ENCODE measurements at places on chromosomes 7 and 10. TPM values are rescaled to one million over a fixed set of nuclear protein-coding genes. Genes with fewer than 3 reads are reported as not detected.

DNA sequence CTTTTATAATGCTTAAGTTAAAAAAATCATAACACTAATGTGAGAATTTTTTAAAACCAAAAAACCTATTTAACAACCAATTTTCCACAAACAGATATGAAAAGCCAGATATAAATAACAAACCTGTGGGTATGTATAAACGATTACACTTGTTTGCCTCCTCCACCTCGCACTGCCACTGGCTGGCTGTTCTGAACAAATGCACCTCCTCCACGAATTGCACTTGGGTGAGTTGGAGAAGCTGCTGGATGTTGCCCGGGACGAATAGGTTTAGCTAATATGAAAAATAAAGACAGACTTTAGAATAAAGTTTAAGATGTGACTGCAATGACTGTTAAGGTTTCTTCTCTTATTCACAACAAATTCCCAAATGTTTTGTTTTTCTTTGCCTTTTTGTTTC is 40.8 kb downstream of the KIF5B start:
- DNase-seq, result no peak
- no peaks in the 10 kb centered on the region for H3K27me3 ChIP-seq
- H3K4me3 ChIP-seq, result no peak overlapping the region
- H3K27ac ChIP-seq, result peak overlapping the region; percentile 69
- H3K4me1 ChIP-seq, result no peaks in the 10 kb centered on the region

RTKN2 gene
- 4.7 TPM for total RNA-seq

KIAA1549 gene
- total RNA-seq, result 0.60 TPM

DNA sequence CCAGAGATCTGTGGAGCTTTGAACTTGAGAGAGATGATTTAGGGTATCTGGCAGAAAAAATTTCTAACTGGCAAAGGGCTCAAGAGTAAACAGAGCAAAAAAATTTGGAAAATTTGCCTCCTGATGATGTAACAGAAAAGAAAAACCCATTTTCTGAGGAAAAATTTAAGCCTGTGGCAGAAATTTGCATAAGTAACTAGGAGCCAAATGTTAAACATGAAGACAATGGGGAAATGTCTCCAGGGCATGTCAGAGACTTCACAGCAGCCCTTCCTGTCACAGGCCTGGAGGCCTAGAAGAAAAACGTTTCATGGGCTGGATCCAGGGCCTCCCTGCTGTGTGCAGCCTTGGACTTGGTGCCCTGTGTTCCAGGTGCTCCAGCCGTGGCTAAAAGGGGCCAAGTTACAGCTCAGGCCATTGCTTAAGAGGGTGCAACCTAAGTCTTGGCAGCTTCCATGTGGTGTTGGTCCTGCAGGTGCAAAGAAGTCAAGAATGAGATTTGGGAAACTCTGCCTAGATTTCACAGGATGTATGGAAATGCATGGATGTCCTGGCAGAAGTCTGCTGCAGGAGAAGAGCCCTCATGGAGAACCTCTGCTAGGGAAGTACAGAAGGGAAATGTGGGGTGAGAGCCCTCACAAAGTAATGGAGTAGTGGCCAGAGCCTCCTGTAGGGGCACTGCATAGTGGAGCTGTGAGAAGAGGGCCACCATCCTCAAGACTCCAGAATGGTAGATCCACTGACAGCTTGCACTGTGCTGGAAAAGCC is 8.1 kb downstream of the SEMA3D start:
- H3K4me1 ChIP-seq, result no peaks in the 10 kb centered on the region
- H3K27ac ChIP-seq, result no peak overlapping the region
- H3K36me3 ChIP-seq, result peaks cover 3% of the 10 kb centered on the region
- no peak for DNase-seq
- peaks cover 8% of the 10 kb centered on the region for H3K27me3 ChIP-seq

- DNase-seq, result no peak
- H3K4me3 ChIP-seq, result no peak overlapping the region
- H3K27ac ChIP-seq, result no peak overlapping the region
- no peaks in the 10 kb centered on the region for H3K36me3 ChIP-seq
These were observed 24.8 kb upstream of the PLPP4 start for GRCh38 chr10:120432209-120432608.

- peaks cover 4% of the 10 kb centered on the region for H3K4me1 ChIP-seq
- H3K4me3 ChIP-seq, result no peak overlapping the region
- H3K27ac ChIP-seq, result no peak overlapping the region
- DNase-seq, result no peak
These were observed 571.4 kb downstream of the DNAJB6 start for GRCh38 chr7:157908006-157908782.
